ENCODE measurements at places on chromosomes 16 and 17.

- DNase-seq, result no peak
Measured at GRCh38 chr17:43384476-43384862, 14.3 kb upstream of the ARL4D start.

DNA sequence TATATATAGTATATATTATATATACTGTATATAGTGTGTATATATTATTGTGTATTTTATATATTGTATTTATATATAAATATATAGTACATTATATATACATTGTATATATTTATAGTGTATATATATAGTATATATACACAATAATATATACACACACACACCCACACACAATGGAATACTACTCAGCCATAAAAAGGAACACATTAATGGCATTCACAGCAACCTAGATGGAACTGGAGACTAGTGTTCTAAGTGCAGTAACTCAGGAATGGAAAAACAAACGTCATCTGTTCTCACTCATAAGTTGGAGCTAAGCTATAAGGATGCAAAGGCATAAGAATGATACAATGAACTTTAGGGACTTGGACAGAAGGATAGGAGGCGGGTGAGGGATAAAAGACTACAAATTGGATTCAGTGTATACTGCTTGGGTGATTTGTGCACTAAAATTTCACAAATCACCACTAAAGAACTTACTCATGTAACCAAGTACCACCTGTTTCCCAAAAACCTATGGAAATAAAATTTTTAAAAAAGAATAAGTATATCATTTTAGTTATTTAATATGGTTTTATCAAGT, 201.9 kb upstream of the CDH11 start:
- DNase-seq, result no peak

GRCh38 chr16:80812593-80812992, 8.2 kb upstream of the CDYL2 start:
- DNase-seq, result no peak

GRCh38 chr17:76612977-76613851, 27.6 kb upstream of the ST6GALNAC2 start:
- no peak for DNase-seq

GRCh38 chr16:79253100-79253631, 347.4 kb downstream of the MAF start:
- DNase-seq, result no peak

- no peak for DNase-seq
Measured at GRCh38 chr17:58244963-58245362, 6.6 kb downstream of the LPO start.

- DNase-seq, result no peak
Measured at GRCh38 chr16:10598157-10598556, 17.8 kb upstream of the EMP2 start.

GRCh38 chr16:4746991-4747574, 12.7 kb downstream of the DNAAF8 start:
- DNase-seq, result no peak

DNA sequence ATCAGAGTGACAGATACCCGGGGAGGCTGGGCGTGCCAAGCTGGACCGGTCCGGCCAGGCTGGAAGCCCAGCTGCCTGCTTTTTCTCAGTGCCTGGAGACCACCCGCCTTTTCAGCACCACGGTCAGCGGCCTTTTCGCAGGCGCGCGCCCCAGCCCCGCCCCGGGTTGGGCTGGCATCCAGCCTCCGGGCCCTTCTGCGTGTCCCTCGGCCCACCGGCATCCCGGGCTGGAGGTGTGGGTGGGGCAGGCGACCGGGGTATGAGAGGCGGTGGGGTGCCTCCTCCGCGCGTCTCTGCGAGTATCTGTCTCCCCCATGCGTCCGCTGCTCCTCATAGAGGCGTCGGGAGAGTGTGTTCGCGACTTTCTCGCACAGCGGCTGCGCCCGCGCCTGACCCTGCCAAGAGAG, 102.5 kb downstream of the MRM1 start:
- DNase-seq, result no peak

GRCh38 chr16:983044-984030, 1.8 kb downstream of the SOX8 start:
- DNase-seq, result no peak

DNA sequence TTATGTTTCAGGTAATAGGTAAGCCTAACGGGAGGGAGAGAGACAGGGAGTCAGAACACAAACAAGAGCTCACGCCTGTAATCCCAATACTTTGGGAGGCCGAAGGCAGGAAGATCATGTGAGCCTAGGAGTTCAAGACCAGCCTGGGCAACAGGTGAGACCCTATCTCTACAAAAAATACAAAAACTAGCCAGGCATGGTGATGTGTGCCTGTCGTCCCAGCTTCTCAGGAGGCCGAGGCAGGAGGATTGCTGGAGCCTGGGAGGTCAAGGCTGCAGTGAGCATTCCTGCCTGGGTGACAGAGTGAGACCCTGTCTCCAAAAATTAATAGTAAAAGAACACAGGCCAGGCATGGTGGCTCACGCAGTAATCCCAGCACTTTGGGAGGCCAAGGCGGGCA, 27.4 kb downstream of the YWHAE start:
- DNase-seq, result no peak

DNA sequence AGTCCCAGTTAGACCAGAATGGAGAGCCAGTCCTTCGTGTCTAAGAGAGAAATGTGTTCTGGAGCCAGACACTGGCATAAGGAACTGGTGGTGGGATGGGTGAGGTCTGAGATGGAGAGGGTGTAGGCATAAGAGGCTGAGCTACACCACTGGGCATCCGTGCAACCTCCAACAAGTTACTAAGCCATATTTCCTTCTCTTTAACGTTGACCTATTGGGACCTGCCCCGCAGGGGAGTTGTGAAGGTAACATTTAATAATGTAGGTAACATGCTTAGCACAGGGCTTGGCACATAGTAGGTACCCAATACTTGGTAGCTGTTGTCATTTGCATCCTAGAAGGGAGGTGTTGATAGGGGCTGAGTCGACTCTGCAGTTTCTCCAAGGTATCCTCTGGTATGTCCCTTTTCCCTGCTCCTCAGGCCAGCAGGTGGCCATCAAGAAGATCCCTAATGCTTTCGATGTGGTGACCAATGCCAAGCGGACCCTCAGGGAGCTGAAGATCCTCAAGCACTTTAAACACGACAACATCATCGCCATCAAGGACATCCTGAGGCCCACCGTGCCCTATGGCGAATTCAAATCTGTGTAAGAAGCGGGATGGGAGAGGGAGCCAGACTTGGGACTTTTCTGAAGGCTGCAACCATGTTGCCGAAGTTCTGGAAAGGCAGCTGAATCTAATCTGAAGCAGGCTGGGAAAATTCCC, 1.2 kb downstream of the MAPK7 start:
- no peak for DNase-seq

- DNase-seq, result no peak
Measured at GRCh38 chr17:78944956-78945355, 19.8 kb upstream of the TIMP2 start.

- peak; percentile 38 for DNase-seq
Measured at GRCh38 chr17:10875984-10876555, 38.2 kb upstream of the PIRT start.

- DNase-seq, result no peak
Measured at GRCh38 chr17:56144223-56144622, 9.1 kb upstream of the ANKFN1 start.

- DNase-seq, result no peak
Measured at GRCh38 chr16:88921591-88921990, 55.1 kb upstream of the PABPN1L start.

GRCh38 chr17:1104222-1104621, 75.6 kb downstream of the ABR start:
- DNase-seq, result no peak

DNA sequence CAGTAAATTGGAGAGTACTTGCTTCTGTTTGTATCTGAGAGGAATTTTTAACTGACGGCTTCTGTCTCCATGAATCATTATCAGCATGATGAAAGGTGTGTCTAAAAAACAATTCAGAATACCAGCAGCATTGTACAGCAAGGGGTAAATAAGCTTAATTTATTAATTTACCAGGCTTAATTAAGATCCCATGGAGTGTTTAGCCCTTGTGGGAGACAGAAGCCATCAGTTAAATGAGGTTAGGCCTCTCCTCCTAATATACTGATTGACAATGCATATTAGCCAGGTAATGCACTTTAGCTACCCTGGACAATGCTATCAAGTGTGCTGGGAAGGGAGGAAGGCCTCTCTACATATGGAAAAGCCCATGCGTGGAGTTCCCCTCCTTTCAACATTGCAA, 53.4 kb downstream of the IGF2BP1 start:
- DNase-seq, result no peak

- DNase-seq, result no peak
Measured at GRCh38 chr17:63150994-63151464, 185.0 kb downstream of the TANC2 start.

GRCh38 chr16:29727452-29727851, 18.3 kb downstream of the C16orf54 start:
- no peak for DNase-seq

GRCh38 chr17:39671651-39672521, 3.6 kb downstream of the PNMT start:
- no peak for DNase-seq

GRCh38 chr17:67482764-67483163, 105.7 kb downstream of the PITPNC1 start:
- DNase-seq, result no peak

DNA sequence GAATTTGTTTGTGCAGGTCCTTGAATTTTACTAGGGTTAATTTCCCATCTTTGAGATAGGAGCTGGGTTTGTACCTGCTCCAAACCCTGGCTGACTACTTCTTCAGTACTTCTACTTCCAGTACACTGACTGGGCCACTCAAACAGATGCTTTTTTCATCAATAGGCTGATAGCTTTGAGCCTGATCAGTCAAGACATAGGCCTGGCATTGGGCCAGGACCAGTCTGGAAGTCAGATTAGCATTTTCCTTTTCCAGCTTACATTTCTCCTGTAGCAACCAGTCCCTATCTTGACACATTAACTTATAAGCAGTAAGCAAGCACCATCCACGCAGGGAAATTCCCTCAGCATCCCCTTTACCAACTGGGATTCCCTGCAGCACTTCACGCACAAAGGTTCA, 7.5 kb upstream of the TMEM101 start:
- DNase-seq, result no peak

- DNase-seq, result no peak
Measured at GRCh38 chr16:10933865-10934264, 8.4 kb downstream of the DEXI start.

GRCh38 chr16:49854796-49855203, 1.1 kb downstream of the ZNF423 start:
- no peak for DNase-seq

DNA sequence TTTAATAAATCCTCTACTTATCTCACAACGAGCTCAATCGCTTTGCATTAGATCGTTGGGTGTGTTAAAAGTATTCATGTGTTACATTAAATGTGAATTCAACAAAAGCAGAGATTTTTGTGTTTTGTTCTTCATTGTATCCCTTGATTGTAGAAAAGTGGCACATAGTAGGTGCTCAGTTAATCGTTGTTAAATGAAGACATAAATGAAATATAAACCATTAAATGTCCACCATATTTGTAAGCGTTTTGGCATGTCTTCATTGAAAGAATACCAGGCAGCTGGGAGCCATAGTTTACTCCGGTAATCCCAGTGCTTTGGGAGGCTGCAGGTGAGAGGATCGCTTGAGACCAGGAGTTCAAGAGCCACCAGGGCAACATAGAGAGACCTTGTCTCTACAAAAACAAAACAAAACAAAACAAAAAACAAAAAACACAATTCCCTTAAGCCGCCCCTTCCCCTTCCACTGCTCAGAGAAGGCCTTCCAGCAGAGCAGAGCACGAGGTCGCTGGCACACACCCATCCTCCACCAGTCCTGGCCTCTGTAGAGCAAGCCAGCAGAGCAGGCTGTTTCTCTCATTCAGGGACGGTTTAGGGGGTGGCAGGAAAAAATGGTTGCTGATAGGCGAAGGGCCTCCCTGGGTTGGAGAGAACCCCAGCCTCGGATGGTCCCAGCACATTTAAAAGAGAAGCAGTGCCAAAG, 673 bp upstream of the CHD9 start:
- no peak for DNase-seq

DNA sequence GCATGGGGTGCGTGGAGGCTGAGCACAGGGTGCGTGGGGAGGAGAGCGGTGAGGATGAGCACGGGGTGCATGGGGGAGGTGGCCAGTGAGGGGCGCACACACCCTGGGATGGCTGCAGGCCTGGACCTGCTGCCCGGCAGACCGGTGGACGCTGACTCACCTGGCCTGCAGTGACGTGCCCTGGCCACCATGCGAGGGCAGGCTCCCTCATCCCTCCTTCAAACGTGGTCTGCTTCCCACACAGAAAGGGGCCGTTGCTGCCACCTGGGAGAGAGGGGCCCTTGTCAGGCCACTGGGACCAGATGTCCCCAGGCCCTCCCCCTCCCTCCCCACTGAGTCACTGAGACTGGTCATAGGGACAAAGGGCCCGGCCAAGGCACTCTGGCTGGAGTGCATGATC, 20.1 kb upstream of the APRT start:
- DNase-seq, result no peak

- DNase-seq, result no peak
Measured at GRCh38 chr17:80095038-80095843, 6.1 kb upstream of the GAA start.

DNA sequence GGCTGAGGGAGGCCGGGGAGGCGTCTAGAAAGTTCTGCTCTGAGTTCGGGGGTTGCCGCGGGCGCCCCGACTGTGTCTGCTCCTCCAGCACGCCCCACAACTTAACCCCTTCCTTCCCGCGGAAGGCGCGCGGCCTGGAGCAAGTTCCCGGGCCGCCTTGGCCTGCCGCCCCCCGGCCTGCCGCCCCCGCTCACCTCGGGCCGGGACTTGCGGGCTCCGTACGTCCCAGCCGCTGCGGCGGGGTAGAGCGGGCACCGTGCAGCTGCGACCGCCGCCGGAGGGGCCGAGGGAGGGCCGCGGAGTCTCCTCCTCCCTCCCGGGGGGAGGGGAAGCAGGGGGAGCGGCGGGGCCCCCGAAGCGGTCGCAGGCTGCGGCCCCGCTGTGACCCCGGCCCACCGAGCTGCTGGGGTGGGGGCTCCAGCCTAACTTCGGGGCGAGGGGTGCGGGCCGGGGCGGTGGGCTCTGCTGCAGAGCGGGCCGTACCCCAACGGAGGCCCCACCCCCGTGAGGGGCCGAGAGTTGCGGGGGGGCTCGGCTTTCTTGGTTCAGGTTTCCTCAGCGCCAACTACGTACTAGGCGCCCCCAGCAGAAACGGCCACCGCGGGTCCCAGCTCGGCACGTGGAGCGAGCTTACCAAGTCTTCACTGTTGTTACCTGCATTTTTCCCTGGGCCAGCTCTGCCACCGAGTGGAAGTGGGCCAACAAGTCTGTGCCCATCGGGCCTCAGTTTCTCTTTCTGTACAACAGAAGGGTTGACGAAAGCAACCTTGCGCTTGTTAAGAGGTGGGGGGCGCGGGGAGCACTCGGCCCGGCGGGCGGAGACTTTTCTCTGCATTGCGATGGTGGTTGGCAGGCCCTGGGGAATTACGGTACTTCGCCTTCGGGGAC, at the start of gene CCDC102A:
Gene CCDC102A (minus strand): TSS at position 266 of the 888 bp plus-strand sequence. CDS start 7,394 bp downstream, outside the sequence.
- peak; percentile 23 for DNase-seq

- no peak for DNase-seq
Measured at GRCh38 chr17:45087504-45087975, 26.4 kb downstream of the NMT1 start.
